NCI-H187 treated with DMSO at 0.1 percent for 48 hours (cell line): ENCODE measurements at places on chromosomes 7 and 10.

- no peak for DNase-seq
Measured at GRCh38 chr7:93226310-93226709, at the start of gene HEPACAM2. TSS of gene HEPACAM2 (minus strand) at chr7:93226469.

GRCh38 chr10:97399843-97400545, 1.1 kb downstream of the RRP12 start:
- no peak for DNase-seq

- no peak for DNase-seq
Measured at GRCh38 chr10:52965938-52966401, 193.4 kb upstream of the MBL2 start.

- DNase-seq, result no peak
Measured at GRCh38 chr10:89653410-89653869, 8.4 kb upstream of the PANK1 start.

DNA sequence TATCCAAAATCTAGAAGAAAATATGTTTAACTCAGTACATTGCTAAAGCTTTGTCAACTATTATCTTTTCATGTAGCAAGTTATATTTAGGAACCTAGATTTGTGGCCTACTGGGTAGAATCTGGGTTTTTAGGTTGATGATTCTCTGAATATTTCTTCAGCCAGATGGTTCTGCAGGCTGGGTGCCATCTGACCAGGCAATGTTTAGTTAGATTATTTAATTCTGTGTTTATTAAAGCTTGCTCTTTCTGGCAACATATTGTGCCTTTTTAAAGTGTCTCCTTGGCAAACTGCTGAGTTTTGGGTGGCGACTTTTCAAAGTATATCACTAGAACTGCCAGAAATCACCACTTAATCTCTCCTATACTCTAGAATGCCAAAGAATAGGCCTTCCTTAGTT, 114.1 kb downstream of the LHFPL3 start:
- no peak for DNase-seq

GRCh38 chr10:6211671-6212635, 9.2 kb downstream of the PFKFB3 start:
- DNase-seq, result no peak

DNA sequence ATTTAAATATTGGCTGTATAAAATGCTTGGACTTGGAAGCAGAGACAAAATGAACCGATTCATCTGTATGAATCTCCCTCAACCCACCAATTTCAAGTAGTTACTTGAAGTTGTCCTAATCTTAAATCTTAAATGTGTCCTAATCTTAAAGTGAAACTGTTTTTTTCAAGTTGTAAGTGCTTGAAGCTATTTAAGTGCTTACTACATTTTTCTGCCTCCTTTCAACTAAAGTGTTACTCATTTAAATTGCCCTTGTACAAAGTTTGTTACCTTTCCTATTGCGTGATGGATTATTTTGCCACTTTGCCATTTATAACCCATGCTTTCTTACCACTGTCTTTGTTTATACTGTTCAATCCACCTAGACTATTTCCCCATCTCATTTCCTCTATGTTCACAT, 2.8 kb downstream of the BCAP29 start:
- DNase-seq, result no peak

DNA sequence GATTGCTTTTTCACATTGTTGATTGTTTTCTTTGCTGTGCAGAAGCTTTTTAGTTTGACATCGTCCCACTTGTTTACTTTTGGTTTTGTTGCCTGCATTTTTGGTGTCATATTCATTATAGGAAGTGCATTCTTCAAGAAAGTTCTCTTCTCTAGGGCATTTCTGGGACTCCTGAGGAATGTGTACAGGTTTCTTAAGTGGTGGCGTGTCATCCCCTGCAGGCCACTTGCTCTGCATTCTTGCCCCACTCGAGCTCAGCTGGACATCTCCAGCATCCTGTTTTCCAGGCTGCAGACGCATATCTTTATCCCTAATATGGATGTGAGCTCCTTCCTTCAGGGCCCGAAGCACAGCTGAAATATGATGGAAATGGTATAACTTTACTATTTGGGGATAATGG, 255.6 kb upstream of the HABP2 start:
- DNase-seq, result no peak

DNA sequence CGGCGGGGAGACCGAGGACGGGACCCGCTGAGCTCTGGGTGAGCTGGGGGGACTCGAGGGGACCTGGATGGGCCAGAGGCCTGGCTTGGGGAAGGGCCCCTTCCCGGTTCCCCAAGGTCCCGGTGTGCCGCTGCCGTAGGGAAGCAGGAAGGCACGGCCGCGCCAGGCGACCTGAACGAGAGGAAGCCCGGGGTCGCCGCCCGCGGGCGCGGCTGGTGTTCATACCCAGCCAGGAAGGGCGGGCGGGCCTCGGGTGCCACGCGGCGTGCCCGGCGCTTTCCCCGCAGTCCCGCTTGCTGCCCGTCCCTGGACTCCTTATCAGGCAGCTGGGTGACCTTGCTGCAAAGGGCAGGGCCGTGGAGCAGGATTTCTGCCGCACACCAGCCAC, 38.0 kb downstream of the ZNF777 start:
- no peak for DNase-seq

- DNase-seq, result no peak
Measured at GRCh38 chr7:80218723-80219122, 84.1 kb downstream of the GNAI1 start.
